ENCODE measurements at places on chromosomes 12 and 14.
A peak's percentile ranks its signal among the peaks of the same experiment; 100 is the strongest.

DNA sequence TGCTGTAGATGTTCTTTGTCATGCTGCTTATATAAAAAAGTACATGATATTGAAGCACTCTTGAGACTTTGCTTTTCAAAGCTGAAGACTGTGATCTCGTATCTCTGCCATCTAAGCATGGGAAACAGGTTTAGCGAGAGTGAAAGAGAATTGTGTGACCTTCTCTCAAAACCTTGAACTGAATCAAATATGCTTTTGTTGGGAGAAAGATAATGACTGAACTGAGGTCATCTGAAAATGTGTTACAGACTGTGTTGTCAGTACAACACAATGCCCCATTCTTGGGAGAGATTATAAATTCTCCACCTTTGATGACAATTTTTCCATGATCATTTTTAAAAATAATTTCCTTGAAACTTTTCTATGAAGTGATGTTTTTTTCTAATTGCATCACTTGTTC is 272.1 kb upstream of the SEL1L start:
- DNase-seq = no peak

DNA sequence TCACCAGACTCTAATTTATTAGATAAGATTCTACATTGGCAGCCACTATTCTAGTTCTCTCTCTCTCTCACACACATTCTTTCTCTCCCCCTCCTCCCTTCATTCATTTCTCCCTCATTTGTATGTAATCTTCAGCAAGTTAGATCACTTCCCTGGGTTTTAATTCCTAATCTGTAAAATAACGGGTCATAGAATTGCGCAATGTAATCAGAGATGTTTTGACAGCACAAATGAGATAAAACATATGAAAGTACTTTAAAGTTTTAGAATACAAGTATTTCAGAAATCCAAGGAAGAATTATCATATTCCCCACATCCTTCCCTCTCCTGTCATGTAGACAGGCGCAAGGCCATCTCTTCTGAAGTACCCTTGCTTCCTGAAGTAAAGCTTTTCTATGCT is 21.7 kb downstream of the STYK1 start:
- no peak for DNase-seq

DNA sequence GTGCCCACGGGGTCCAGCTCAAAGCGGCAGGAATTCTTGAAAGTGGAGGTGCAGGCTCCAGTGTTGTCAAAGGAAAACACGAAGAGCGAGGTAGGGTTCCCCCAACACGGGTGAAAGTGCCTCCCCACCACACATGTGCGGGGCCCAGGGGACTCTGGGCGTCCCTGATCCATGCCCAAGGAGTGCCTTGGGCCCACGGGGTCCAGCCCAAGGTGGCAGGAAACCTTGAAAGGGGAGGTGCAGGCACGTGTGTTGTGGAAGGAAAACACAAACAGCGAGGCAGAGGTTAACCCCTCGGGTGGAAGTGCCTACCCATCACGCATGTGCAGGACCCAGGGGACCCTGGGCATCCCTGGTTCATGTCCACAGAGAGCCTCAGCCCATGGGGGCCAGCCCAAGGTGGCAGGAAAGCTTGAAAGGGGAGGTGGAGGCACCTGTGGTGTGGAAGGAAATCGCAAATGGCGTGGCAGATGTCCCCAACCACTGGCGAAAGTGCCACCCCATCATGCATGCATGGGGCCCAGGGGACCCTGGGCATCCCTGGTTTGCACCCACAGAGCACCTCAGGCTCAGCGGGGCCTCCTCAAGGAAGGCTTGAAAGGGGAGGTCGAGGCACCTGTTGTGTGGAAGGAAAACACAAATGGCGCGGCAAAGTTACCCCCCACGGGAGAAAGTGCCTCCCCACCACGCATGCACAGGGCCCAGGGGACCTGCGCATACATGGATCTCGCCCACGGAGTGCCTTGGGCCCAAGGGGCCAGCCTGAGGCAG is 584.6 kb downstream of the ALG10 start:
- no peak for DNase-seq

GRCh38 chr12:19951664-19952063 is 416.7 kb upstream of the PDE3A start:
- DNase-seq = no peak

DNA sequence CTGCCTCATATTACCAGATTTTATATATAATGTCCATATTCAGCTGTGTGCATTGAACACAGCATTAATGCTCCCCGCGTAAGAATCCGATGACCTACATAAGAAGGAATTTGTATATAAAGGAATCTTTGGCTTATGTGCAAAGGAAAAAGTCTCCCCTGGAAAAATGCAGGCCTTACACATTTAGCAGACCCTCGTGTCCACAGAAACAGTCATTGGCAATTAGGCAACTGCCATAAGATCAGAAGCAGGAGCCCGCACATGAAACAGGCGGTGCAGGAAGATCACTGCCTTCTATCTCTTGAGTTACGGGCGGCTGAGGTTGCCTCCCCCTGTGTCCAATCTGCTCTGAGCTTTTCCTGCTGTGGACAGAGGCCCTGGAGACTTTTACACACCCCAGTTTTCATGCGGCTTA is 63.2 kb upstream of the RFX4 start:
- DNase-seq = no peak

DNA sequence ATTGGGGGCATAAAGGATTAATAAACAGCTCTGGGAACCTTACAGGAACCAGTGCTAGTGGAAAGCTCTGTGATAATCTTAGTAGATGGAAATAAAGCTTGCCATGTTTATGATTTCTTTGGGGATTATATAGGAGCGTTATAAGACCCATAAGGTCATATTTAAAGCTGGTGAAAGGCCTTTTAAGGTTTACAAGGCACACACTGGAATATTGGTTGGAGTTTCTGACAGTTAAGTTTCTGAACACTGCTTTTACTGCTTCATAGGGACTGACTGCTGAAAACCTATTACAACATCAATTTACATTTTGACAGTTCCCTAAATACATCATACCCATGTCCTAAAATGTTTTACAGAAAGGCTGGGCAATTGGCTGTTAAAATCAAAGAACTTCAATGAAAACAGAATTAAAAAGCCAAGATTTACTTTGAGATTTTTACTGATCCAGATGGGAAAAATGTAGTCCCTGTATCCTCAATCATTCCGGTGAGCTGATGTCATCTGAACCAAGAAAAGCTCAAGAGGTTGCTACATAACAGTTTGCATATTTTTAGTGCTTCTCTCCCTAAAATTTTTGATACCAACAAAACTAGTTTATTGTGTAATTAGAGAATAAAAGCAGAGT is 153.7 kb upstream of the IGF1 start:
- no peak for DNase-seq

DNA sequence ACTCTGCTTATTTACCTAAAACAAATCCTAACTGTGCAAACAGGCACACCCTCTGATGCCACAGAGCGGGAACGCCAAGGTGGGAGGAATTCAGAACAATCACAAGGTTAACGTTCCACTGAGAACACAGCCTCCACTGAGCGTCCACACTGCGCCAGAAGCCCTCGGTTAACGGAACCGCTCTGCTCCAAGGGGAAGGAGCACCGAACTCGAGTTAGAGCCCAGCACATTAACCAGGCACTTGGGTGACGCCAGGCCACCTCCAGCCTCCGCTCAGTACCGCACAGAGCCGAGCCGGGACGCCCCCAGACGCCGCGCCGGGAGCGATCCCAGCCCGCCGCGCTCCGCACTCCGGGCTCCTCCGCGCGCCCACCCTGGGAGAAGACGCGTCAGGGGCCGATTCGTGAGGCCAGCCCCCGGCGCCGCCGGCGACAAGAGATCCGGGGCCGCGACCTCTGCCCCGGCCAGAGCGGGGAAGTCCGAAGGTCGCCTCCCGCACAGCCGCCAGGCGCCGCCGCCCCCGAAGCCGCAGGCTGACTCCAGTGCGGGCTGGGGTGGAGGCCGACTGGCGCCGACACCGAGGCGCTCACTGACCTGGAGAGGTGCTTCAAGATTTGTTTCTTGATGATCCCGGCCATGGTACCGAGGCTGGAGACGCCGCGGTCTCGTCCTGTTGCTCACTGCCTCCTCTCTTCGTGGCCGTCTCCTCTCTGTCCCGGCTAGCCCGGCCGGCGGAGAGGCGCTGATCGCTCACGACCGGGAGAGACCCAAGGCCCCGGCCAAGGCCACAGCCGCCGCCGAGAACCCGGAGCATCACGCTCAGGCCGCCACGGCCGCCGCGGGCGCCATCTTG is 450 bp downstream of the BLTP3B start:
- DNase-seq = peak; percentile 54

DNA sequence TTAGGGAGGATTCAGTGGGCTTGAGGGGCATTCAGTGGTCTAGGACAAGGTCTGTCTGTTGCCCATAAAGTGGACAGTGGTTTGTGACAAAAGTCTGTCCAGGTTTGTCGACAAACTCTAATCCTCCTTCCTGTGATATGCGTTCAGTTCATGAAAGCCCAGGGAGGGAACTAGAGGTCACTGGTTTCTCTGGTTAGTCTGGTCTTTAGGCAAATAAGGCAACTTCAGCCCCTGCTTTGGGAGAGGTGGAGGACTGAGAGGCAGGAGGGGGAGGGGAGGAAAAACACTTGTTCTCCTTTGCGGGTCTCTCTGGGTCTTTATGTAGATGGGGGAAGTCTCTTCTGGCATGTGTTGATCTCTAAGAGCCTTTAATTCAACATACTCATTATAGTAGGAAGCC is 235.1 kb upstream of the PWP1 start:
- DNase-seq = no peak

- no peak for DNase-seq
Observed at GRCh38 chr14:45679853-45680252, 426.9 kb upstream of the MIS18BP1 start.

DNA sequence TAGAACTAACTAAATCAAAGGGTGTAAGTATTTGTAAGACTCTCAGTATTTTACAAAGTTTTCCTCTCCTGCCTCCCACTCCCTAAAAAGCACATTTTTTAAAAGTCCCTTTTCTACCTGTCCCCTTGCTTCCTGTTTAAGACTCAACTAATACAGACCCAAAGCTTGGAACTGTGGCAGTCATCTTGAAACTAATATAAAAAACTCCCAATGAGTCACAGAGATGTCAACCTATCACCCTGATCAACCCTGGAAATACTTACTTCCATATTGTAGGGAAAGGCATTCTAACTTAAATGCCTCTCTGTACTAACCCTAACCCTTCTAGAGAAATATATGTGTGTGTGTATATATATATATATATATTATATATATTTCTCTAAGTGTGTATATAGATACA is 184.8 kb downstream of the SPTSSA start:
- DNase-seq = no peak

GRCh38 chr12:42593874-42594273 is 4.3 kb upstream of the PRICKLE1 start:
- DNase-seq = no peak

DNA sequence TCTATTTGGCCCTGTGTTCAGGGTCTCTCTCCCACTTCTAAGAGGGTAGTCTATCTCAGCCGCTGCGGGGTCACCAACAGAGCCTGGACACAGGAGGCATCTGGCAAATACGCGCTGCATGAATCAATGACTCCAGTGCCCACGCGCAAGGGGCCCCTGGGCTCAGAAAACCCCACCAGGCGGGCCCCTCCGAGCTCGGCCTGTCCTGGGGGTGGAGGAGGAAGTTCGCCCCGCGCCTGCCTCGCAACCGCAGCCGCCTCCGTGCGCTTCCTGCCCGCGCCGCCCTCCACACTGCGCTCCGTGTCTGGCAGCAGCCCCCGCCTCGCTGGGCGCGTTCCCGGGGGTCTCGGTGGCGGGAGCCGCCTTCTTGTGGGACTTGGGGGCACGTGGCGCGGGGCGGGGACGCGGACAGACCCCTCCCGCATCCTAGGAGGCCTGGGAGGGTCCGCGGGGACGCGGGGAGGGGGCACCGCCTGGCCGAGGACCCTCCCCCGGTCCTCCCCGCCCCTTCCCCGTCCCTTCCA is 811 bp upstream of the FBRSL1 start:
- no peak for DNase-seq

DNA sequence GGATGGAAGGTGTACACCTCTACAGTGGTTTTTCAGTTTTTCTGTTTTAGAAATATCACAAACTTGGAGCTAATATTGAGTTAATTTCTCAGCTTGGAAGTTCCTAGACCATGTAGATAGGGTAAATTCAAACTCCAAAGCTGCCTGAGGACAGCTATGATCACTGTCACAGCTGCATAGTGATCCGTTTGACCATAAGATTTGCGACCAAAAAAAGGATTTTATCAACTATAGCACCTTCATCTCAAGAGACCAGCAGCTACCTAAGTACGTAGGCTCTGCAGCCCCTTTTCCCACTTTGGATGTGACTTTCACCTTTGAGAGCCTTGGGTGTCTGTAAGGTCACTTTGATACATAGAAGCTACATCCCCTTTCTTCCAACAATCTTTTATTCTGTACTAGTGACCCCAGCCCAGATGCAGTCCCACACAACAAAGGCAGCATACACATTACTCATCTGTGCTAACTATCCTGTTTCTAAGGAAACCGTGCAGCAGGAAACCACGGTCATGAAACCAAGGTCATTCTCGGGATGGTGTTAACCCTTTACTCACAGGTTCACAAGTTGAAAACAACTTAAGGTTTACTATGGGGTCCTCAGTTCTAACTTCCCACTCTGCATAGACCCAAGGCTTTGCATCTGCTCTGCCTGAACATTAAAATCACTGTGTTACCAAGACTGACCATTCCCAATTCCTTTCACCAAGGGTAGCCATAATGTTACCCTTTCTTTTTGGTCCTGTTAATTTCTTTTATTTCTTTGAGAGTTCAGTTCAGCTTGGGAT is 75.4 kb downstream of the IFT81 start:
- no peak for DNase-seq

DNA sequence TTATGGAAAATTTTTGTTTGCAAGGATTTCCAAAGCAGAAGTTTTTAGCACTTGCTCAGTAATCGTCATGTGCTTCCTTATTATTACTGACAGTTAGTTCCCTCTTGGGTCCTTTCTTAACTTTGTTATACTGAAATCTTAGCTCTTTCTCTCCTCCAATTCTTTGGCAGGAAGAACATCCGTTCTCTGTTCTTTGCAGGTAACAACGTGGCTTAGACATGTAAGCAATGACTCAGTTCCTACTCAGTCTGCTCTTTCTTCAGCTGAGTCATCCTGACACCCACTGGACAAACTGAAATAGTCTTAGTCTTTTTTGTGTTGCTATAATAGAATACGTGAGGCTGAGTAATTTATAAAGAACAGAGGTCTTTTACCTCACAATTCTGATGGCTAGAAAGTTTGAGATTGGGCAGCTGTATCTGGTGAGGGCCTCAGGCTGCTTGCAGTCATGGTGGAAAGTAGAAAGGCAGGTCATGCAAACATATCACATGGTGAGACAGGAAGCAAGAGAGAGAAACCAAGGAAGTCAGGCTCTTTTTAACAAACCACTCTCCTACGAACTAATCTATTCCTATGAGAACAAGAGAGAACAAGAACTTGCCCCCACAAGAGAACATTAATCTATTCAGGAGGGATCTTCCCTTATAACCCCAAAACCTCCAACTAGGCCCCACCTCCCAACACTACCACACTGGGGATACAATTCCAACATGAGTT is 49.2 kb downstream of the TESPA1 start:
- no peak for DNase-seq

DNA sequence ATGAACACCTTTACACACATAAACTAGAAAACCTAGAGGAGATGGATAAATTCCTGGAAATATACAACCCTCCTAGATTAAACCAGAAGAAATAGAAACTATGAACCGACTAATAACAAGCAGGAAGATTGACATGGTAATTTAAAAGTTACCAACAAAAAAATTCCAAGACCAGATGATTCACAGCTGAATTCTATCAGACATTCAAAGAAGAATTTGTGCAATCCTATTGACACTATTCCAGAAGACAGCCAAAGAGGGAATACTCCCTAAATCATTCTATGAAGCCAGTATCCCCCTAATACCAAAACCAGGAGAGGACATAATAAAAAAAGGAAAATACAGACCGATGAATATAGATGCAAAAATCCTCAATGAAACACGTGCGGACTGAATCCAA is 102.6 kb upstream of the KRR1 start:
- DNase-seq = no peak

All from renal cortex interstitium (tissue), 15 donors.